ENCODE measurements at places on chromosomes 7 and 10. TPM values are rescaled to one million over a fixed set of nuclear protein-coding genes. Genes with fewer than 3 reads are reported as not detected.

The GPAM gene
- 9.0 TPM for total RNA-seq

The INSYN2A gene
- under 0.01 TPM for total RNA-seq

The ZNF33A gene
- 21.5 TPM for total RNA-seq

The ASB10 gene
- not detected for total RNA-seq

The C10orf95 gene
- 3.1 TPM for total RNA-seq

The DENND2A gene
- 2.2 TPM for total RNA-seq

The SAMD9L gene
- total RNA-seq = under 0.01 TPM

The PLAC9 gene
- not detected for total RNA-seq

The OR2A5 gene
- total RNA-seq = not detected

The BAMBI gene
- total RNA-seq = 8.2 TPM

The SH2D4B gene
- under 0.01 TPM for total RNA-seq

The MET gene
- 93.6 TPM for total RNA-seq

The RADIL gene
- not detected for total RNA-seq

The PLOD3 gene
- total RNA-seq = 37.4 TPM

The JCAD gene
- 0.48 TPM for total RNA-seq

The ZNF722 gene
- not detected for total RNA-seq

The SRGN gene
- 13.5 TPM for total RNA-seq

The CD36 gene
- total RNA-seq = 14.7 TPM

The GPR26 gene
- total RNA-seq = not detected

The FAM237B gene
- not detected for total RNA-seq

Data from tracheal epithelial cell (primary cell).